Cardiac muscle cell (in vitro differentiated cells and primary cell): ENCODE measurements at places on chromosomes 4 and X. TPM values are rescaled to one million over a fixed set of nuclear protein-coding genes. Genes with fewer than 3 reads are reported as not detected.

- DNase-seq = no peak
These were observed 21.2 kb upstream of the UGT8 start for GRCh38 chr4:114577386-114577785.

GRCh38 chr4:133355633-133356032 is 206.5 kb downstream of the PCDH10 start:
- peak; percentile 64 for DNase-seq

GRCh38 chr4:117986321-117986720 is 48.0 kb upstream of the NDST3 start:
- DNase-seq = no peak

Gene SLC2A9
- total RNA-seq = 0.42 and 0.95 TPM in 2 replicates

Gene ENPEP
- 2.7 and 5.5 TPM in 2 replicates for total RNA-seq

Gene CFAP99
- not detected in 2 replicates for total RNA-seq

Gene ASB12
- total RNA-seq = 0.24 and 0.46 TPM in 2 replicates
